NCI-H2081 treated with DMSO at 0.1 percent for 48 hours (cell line): ENCODE measurements at places on chromosomes 11 and 22.

DNA sequence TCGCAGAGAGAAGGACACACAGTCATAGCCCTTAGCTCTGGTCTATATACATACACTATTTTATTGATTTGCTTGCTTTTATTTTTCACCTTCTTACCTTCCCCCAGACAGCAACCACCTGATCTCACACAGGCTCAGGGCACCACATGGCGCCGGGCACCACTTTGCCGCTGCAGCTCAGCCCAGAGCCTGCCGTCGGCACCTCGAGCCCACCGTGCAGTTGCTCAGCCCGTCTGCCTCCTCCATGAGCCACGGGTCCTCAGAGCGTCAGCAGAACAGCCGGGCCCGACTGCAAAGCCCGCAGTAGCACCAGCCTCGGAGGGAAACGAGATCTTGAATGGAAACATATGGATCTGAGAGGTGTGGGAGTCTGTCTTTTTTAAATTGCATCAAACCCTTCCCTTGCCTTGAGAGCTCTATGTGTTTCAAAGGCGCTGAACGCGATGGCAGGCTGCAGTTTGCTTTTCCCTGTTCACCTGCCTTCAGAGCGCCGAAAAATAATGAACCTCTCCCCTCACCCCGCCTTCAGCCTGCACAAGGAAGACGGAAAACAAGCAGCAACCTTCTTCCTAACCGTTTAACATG lies 505.4 kb downstream of the MN1 start:
- DNase-seq, result no peak

- DNase-seq, result no peak
Measured at GRCh38 chr22:40463683-40464082, 93.3 kb downstream of the SGSM3 start.

DNA sequence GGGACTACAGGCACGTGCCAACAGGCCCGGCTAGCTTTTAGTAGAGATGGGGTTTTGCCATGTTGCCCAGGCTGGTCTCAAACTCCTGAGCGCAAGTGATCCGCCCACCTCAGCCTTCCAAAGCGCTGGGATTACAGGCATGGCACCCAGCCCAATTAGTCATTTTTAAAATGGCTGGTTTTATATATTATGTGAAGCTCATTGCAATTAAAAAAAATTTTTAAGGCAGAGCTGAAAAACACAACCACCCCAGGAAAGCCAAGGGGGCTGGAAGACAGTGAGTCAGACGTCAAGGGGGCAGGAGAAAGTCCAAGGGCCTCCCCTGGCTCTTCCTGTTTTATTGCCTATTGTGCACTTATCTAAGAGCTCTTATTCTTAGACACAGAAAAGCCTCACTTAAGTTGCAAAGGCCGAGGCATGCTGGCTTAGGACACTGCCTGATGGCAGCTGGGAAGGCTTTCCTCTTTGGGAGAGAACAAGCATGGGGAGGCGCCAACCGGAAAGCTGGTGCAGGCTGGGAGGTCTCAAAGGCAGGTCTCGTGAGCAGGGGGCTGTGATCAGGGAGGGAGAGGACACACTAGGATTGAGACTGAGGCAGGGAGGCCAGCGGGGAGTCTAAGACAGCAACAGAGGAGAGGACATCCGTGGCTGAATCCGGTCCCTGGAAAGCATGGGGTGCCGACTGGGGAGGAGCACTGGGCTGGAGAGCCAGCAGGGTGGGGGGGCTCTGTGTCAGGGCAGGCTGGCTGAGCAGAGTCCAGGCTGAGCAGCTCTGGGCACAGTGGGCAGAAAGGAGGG lies 11.1 kb upstream of the OSM start:
- DNase-seq, result no peak

GRCh38 chr22:30221121-30221992 lies 25.2 kb downstream of the LIF start:
- no peak for DNase-seq

- no peak for DNase-seq
Measured at GRCh38 chr22:24580276-24580675, 12.6 kb downstream of the LRRC75B start.

- DNase-seq, result peak; percentile 31
Measured at GRCh38 chr11:22304337-22304961, 33.7 kb upstream of the SLC17A6 start.
